ENCODE measurements at places on chromosomes 1 and 21.

DNA sequence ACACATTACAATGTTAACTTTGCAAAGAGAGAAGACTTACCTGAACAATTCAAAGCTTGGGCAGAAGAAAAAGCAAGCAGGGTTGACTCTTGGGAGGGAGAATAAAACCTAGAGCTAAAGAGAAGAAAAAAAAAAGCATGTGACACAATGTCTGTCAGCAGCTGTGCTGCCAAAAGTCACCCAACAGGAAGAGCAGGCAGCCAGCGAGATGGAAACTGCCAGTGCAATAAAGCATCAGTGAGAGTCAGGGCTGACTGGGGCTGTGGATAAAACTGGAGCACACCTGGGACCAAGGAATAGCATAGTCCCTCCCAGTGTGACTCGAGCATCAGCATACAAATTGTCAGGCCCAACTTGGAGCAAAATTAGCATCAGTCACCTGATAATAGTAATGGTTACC lies 65.0 kb upstream of the SLC22A15 start:
- no peak for DNase-seq

GRCh38 chr1:43687301-43688108 lies 19.8 kb upstream of the ST3GAL3 start:
- DNase-seq = no peak

DNA sequence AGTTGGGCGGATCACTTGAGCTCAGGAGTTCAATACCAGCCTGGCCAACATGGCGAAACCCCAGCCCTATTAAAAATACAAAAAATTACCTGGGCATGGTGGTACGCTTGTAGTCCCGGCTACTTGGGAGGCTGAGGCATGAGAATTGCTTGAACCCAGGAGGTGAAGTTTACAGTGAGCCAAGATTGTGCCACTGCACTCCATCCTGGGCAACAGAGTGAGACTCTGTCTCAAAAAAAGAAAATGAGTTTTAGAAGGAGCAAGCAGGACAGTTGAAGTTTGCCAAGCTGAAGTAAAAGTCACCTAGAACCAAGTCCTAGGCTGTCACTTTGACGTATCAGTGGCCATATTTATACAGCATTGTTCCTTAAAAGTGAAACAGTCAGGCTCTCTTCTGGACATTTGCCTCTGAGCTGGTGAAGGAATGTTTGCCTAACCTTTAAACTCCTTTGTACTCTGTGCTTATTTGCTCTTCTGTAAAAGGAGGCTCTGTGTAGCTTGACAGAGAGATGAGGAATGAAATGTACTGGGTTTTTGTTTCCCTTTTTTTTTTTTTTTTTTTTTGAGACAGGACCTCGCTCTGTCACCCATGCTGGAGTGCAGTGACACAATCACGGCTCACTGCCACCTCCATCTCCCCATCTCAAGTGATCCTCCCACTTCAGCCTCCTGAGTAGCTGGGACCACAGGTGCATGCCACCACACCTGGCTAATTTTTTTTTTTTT lies 2.8 kb downstream of the RAB4A start:
- DNase-seq = no peak

- DNase-seq = no peak
These were observed 10.5 kb upstream of the UCK2 start for GRCh38 chr1:165816826-165817497.

GRCh38 chr1:234164098-234164709 lies 209.1 kb upstream of the COA6 start:
- DNase-seq = no peak

DNA sequence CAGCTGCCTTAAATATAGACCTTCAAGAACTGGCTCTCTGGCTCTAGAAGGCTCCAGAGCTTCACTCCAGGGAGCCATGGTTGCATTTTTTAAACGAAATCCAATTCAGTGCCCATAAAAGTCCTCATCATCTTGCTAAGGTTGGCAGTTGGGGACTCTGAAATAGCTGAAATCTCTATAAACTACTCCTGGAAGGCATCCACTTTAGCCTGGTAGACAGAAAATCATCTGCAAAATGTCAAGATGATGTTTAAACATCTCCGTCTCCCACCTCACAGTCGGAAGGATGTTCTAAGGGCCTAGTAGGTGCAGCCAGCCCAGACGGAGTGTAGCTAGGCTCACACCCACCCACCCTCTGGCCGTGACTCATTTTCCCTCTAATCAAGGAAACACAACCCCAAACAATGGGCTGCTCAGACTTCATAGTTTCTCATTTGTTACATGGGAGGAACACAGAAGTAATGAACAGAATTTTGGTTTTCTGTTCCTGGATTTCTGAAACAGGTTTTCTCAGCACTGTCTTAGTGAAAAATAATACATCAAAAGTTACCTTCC lies 235.4 kb upstream of the KAZN start:
- DNase-seq = no peak

GRCh38 chr1:108200687-108201051 lies 526 bp upstream of the SLC25A24 start:
- peak; percentile 69 for DNase-seq

GRCh38 chr1:31934706-31935629 lies 3.2 kb downstream of the PTP4A2 start:
- DNase-seq = peak; percentile 44
